H9 (cell line): ENCODE measurements at places on chromosomes 11 and 22. TPM values are rescaled to one million over a fixed set of nuclear protein-coding genes. Genes with fewer than 3 reads are reported as not detected.
A peak's percentile ranks its signal among the peaks of the same experiment; 100 is the strongest.

DNA sequence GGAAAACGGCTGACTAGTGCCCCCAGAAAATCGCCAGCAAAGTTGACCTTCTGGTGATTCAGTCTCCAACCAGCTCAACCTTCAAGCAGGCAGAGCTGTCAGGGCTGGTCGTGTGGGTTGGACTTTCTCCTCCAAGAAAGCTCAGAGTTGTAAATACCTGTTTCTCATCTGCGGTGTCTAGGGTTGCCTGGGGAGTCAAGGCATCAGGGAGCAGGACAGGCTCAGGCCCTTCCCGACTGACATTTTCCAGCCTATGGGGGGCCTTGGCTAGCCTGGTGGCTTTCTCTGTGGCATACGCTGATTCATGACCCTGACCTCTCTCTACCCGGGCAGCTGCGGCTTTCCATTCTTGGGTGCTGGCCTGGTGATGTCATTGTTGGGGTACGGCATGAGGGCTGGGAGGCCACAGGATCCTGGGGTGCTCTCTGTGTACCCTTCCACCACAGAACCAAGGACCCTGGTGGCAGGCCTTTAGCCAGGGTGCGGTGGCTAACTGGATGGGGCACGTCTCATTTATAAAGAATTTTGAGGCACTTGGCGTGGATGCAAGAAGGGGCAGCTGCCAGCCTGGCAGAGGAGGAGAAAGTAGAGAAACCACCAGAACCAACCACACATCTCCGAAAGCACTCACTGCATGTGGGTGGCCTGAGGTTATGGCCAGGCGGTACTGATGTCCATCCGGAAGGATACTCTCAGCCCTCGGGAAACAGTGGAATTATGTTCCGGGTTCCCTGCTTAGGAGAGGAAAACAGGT is 64.9 kb downstream of the BCR start:
- H3K4me1 ChIP-seq, result peaks cover 33% of the 10 kb centered on the region
- no peak overlapping the region for H3K27ac ChIP-seq
- H3K27me3 ChIP-seq, result no peaks in the 10 kb centered on the region
- peaks cover 13% of the 10 kb centered on the region for H3K36me3 ChIP-seq

GRCh38 chr22:43243324-43243723 is 56.4 kb upstream of the TTLL12 start:
- no peak overlapping the region for H3K27ac ChIP-seq
- no peaks in the 10 kb centered on the region for H3K27me3 ChIP-seq
- H3K4me1 ChIP-seq, result no peaks in the 10 kb centered on the region
- H3K36me3 ChIP-seq, result no peaks in the 10 kb centered on the region

DNA sequence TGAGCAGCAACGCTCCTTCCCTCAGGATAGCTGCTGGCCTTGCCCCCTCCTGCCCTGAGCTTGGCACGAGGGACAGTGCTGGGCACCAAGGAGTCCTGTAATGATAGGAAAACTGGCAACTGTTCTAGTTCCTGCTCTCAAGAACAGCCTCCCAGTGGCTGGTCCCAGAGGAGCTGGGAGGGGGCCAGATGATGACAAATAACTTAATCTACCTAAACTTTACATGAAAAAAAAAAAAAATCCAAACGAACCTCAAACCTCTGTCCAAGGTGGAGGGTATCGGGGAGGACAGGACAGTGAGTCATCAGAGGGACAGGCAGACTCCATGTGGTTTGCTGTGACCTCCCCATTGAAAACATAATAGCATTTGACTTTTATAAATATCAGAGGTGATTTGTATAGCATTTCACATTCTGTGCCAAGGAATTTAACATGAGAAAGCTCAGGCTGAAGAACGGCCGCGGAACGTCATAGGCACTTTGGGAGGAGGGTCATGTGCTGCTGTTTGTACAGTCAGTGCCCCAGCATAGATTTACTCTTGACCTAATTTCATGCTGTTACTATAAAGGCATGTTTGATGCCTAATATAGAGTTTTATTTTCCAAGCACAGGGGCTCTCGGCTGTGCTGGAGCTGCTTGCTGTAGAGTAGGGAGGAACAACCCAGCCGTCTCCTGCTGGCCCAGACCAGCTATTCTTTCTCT is 98.2 kb upstream of the NNMT start:
- DNase-seq, result no peak
- no peak overlapping the region for H3K27ac ChIP-seq
- H3K36me3 ChIP-seq, result no peaks in the 10 kb centered on the region
- H3K4me1 ChIP-seq, result peaks cover 5% of the 10 kb centered on the region

- no peaks in the 10 kb centered on the region for H3K36me3 ChIP-seq
- peaks cover 40% of the 10 kb centered on the region for H3K27me3 ChIP-seq
- H3K4me1 ChIP-seq, result peaks cover 9% of the 10 kb centered on the region; the same call in 1 of the 2 replicates
- no peak for DNase-seq
- peak overlapping the region; percentile 94 for H3K4me3 ChIP-seq
- H3K27ac ChIP-seq, result no peak overlapping the region
Measured at GRCh38 chr11:125167292-125167953, 2.9 kb downstream of the PKNOX2 start.

- peaks cover 78% of the 10 kb centered on the region for H3K36me3 ChIP-seq
- no peaks in the 10 kb centered on the region for H3K4me1 ChIP-seq
- H3K27ac ChIP-seq, result no peak overlapping the region
Measured at GRCh38 chr11:34135439-34135838, 30.0 kb downstream of the NAT10 start.

GRCh38 chr11:95568281-95568680 is 221.3 kb downstream of the FAM76B start:
- H3K4me3 ChIP-seq, result no peak overlapping the region
- no peak for DNase-seq
- H3K27me3 ChIP-seq, result no peaks in the 10 kb centered on the region
- H3K4me1 ChIP-seq, result no peaks in the 10 kb centered on the region

DNA sequence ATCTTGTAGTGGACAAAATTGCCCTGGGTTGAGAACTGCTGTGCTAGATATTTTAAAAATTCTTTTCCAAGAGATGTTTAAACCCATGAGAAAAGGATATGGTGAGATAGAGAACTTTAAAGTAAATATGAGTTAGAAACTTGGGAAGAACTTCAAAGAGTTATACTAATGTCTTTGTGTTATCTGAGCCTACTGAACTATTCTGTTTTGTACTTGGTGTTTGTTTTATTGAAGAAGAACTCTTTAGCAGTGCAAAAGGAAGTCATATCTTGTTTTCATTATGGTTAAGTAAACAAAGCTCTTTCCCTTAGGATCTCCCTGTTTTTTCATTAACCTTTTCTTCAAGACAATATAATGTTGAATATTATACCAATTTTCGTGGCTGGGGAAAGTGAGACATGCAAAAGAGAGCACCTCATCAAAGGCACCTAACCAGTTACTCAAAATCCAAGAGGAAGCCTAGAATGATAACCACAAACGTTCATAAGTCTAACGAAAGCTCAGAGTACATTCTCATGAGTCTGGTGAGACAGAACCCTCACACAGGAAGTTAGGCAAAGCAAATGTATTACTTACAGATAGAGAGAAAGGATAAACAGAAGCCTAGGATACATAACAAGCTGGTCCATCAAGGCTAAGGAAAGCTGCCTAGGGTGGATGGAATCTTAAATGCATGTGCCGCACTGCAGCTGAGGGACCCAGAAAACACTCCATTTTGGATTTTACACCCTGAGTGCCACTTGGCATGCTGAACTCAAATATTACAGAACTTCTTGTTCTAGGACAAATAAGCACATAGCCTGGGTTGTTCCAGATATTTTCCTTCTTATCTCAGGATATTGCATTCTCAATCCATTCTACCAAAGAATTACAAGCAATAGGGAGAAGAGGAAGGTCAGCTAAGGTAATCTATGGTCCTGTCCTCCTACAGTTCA is 112.5 kb upstream of the ANO3 start:
- H3K4me3 ChIP-seq, result no peak overlapping the region
- H3K27me3 ChIP-seq, result no peaks in the 10 kb centered on the region

DNA sequence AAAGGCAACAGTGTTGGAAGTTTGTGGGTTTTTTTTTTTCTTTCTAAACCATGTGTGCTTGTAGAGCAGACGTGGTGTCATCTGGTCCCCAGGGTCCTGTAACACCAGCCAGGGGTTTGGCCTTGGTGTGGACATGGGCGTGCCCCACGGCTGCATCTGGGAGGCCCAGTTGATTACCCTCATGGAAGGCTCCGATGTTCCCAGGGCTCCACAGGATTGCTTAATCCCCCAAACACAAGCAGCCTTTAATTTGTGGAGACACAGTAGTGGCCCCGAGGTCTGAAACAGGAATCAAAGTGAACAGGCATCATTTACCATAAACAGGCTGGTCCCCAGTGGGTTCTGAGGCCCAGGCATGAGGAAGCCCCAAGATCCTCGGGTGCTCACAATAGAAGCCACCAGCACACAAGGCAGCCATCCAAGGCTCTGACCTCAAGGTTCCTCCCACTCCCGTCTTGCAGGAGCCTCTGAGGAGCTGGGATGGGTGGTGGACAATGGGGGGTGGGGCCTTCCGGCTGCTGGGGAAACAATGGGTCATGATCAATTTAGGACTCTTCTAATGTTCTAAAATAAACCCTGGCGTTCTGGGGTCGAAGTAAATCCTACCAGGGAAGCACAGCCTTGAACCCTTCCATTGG is 115.0 kb upstream of the CD82 start:
- H3K4me3 ChIP-seq, result no peak overlapping the region
- H3K27ac ChIP-seq, result no peak overlapping the region
- no peaks in the 10 kb centered on the region for H3K27me3 ChIP-seq
- no peaks in the 10 kb centered on the region for H3K36me3 ChIP-seq
- H3K4me1 ChIP-seq, result peaks cover 5% of the 10 kb centered on the region; the same call in 1 of the 2 replicates

DNA sequence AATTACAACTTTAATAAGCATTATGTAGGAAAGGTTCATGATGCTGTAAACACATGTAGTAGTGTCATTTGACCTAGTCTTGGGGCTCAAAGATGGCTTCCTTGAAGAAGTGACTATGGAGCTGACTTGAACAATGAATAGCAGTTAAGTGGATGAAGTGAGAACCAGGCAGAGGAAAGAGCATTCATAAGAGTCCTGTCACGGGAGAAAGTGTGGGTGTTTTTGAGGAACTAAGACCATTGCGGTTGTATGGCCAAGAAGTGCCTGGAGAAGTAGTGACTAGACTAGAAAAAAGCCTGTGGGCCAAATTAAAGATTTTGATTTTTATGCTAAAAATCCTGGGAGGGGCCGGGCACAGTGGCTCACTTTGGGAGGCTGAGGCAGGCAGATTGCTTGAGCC is 7.2 kb upstream of the IL18BP start:
- H3K27me3 ChIP-seq, result no peaks in the 10 kb centered on the region
- no peak for DNase-seq
- H3K36me3 ChIP-seq, result no peaks in the 10 kb centered on the region; the same call in 1 of the 3 replicates
- no peak overlapping the region for H3K27ac ChIP-seq

- peak; percentile 24 for DNase-seq
- H3K27me3 ChIP-seq, result no peaks in the 10 kb centered on the region
- peaks cover 3% of the 10 kb centered on the region; the same call in 1 of the 2 replicates for H3K4me1 ChIP-seq
- no peaks in the 10 kb centered on the region for H3K36me3 ChIP-seq
Measured at GRCh38 chr22:27991586-27992293, 72.7 kb upstream of the PITPNB start.

DNA sequence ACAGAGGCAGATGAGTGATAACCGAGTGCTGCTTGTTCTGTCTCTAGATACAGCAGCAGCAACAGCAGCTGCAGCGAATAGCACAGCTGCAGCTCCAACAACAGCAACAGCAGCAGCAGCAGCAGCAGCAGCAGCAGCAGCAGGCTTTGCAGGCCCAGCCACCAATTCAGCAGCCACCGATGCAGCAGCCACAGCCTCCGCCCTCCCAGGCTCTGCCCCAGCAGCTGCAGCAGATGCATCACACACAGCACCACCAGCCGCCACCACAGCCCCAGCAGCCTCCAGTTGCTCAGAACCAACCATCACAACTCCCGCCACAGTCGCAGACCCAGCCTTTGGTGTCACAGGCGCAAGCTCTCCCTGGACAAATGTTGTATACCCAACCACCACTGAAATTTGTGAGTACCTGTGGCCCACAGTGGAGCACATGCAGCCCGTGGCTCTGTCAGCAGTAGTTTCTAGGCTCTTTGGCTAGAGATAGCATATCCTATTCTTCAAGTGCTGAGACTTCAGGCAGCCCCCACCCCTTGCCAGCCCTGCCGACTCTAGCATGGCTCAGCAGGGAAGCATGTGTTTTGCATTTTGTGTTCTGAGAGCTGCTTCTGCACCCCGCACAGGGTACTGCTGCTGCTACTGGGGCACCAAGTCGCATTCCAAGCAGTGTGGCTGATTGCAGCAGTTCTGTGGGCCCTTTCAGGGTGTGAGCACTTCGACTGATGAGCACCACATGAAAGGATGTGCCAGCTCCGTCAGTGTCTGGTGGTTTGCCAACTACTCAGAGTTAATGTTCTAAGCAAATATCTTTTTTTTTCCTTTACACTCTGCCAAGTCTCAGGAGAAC is 59.2 kb downstream of the MED15 start:
- H3K27me3 ChIP-seq, result no peaks in the 10 kb centered on the region
- H3K36me3 ChIP-seq, result peaks cover 70% of the 10 kb centered on the region
- H3K4me1 ChIP-seq, result no peaks in the 10 kb centered on the region
- H3K4me3 ChIP-seq, result no peak overlapping the region
- H3K27ac ChIP-seq, result no peak overlapping the region

GRCh38 chr11:86475027-86475426 is 100.3 kb downstream of the CCDC81 start:
- no peak overlapping the region for H3K27ac ChIP-seq
- H3K36me3 ChIP-seq, result no peaks in the 10 kb centered on the region
- no peaks in the 10 kb centered on the region for H3K27me3 ChIP-seq
- H3K4me1 ChIP-seq, result no peaks in the 10 kb centered on the region; the same call in 1 of the 2 replicates

DNA sequence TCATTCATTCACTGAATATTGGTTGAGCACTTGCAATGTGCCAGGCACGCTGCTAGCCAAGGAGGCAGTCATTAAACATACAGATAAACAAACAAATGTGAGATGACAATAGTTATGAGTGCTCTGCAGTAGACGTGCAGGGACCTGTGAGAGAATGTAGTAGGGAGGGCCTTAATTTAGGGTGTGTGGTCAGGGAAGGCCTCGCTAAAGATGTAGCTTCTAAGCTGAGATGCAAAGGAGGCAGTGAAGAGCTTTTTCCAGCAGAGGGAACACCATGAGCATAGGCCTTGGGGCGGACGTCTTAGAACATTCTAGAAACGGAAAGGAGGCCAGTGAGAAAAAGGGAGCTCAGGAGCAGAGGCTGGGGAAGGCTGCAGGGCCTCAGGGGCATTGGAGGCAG is 789 bp upstream of the NCF4 start:
- no peaks in the 10 kb centered on the region for H3K4me1 ChIP-seq
- H3K27ac ChIP-seq, result no peak overlapping the region
- DNase-seq, result no peak

- no peaks in the 10 kb centered on the region for H3K4me1 ChIP-seq
- H3K27me3 ChIP-seq, result no peaks in the 10 kb centered on the region
- H3K36me3 ChIP-seq, result peaks cover 5% of the 10 kb centered on the region
- no peak overlapping the region for H3K27ac ChIP-seq
Measured at GRCh38 chr11:70915158-70915985, 337.0 kb downstream of the SHANK2 start.

GRCh38 chr11:75276186-75276585 is 35.6 kb downstream of the TPBGL start:
- no peaks in the 10 kb centered on the region for H3K4me1 ChIP-seq
- DNase-seq, result no peak
- H3K4me3 ChIP-seq, result no peak overlapping the region
- H3K27me3 ChIP-seq, result no peaks in the 10 kb centered on the region

The GSTT2B gene
- total RNA-seq, result 4.5 and 4.7 TPM in 2 replicates

The FADS3 gene
- 34.9 and 36.7 TPM in 2 replicates for total RNA-seq

The ADM2 gene
- total RNA-seq, result 11.4 and 11.9 TPM in 2 replicates

The PDE2A gene
- 3.4 and 4.3 TPM in 2 replicates for total RNA-seq

The TST gene
- total RNA-seq, result 31.2 and 31.9 TPM in 2 replicates

The TSGA10IP gene
- 2.2 and 3.1 TPM in 2 replicates for total RNA-seq

The OR51B4 gene
- not detected in 2 replicates for total RNA-seq

The SMDT1 gene
- total RNA-seq, result 44.8 and 45.0 TPM in 2 replicates

The FOSL1 gene
- 33.7 and 36.1 TPM in 2 replicates for total RNA-seq
